ENCODE measurements at places on chromosomes 13 and 19. TPM values are rescaled to one million over a fixed set of nuclear protein-coding genes. Genes with fewer than 3 reads are reported as not detected.

Gene SUPT5H
- 136 TPM for total RNA-seq

Gene ZNF790
- total RNA-seq = 12.4 TPM

Gene ZNF493
- 42.1 TPM for total RNA-seq

Gene XRCC1
- 52.3 TPM for total RNA-seq

DNA sequence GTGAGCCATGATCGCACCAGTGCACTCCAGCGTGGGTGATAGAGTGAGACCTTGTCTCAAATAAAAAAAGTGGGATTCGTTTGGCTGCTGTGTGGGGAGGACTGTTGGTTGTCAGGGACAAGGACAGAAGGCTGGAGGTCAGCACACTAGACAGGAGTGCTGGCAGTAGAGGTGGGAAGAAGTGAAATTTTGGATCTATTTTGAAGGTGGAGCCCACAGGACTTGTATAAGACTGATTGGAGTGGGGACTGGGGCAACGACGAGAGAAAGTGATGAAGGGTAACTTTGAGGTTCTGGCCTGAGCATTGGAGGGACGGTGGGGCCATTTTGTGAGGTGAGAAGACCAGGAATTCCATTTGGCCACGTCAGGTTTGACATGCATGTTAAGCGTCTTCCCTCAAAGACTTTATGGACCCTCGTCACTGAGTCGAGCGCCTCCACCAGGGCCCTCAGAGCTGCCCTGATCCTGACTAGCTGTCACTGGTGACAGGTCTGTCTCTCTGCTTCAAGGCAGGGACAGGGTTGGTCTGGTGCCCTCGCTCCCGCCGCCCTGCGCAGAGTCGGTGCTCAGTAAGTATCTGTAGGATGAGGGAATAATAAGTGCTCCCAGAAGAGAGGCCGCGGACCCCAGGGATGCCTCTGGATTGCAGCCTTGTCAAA lies 673 bp downstream of the CTU1 start:
- H3K4me3 ChIP-seq = peak overlapping the region; percentile 89
- H3K27me3 ChIP-seq = peaks cover 6% of the 10 kb centered on the region
- peaks cover 8% of the 10 kb centered on the region for H3K36me3 ChIP-seq
- no peak for DNase-seq
- H3K27ac ChIP-seq = peak overlapping the region; percentile 94

DNA sequence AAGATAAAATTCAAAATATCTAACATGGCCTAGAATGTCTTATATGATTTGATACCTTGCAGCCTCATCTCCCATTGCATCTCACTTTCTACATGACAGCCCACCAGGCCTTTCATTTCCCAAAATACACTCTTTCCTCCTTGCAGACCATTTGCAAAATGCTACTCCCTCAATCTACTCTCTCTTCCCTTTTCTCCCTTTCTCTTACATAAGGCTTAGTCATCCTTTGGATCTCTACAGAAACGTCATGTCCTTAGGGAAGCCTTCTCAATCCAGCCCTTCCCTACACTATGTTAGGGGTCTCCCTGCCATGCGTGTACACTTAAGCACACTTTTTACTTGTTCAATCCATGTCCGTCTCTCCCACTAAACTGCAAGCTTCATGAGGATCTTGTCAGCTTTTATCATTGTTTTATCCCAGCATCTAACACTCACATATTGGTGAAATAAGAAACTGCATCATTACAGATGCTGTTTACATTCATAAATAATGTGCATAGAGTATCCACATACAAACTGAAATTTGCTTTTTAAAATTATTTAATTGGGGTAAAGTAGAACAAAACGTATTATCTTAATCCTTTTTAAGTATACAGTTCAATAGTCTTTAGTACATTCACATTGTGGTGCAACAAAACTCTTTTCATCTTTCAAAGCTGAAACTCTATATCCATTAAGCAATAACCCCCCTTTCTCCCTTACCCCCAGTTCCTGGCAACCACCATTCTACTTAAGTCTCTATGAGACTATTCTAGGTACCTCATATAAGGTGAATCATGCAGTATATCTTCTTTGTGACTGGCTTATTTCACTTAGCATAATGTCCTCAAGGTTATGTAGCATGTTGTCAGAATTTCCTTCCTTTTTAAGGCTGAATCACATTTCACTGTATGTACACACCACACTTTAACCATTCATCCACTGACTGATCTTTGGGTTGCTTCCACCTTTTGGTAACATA lies 11.5 kb upstream of the WBP4 start:
- H3K27ac ChIP-seq = no peak overlapping the region
- H3K27me3 ChIP-seq = no peaks in the 10 kb centered on the region
- H3K4me3 ChIP-seq = no peak overlapping the region
- no peak for DNase-seq

DNA sequence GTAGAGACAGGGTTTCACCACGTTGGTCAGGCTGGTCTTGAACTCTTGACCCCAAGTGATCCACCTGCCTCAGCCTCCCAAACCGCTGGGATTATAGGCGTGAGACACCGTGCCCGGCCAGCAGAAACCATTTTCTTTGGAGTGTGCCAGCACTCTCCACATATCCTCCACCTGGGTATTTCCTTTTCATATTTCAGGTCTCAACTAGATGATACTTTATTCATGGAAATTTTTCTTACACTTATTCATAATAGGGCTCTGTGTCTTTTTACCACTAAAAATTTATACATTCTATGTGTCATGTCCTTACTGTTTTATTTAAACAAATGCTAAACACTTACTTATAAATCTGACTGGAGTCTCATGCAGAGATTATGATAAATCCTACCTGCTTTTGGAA lies 305.9 kb downstream of the PCDH20 start:
- H3K4me1 ChIP-seq = no peaks in the 10 kb centered on the region
- no peaks in the 10 kb centered on the region for H3K36me3 ChIP-seq
- no peak for DNase-seq
- no peak overlapping the region for H3K27ac ChIP-seq

GRCh38 chr19:51398096-51398704 lies 7.8 kb upstream of the C19orf84 start:
- no peaks in the 10 kb centered on the region for H3K27me3 ChIP-seq
- peaks cover 8% of the 10 kb centered on the region for H3K36me3 ChIP-seq
- H3K4me1 ChIP-seq = peaks cover 14% of the 10 kb centered on the region

- no peaks in the 10 kb centered on the region for H3K36me3 ChIP-seq
- no peak overlapping the region for H3K27ac ChIP-seq
- DNase-seq = no peak
- no peaks in the 10 kb centered on the region for H3K4me1 ChIP-seq
Observed at GRCh38 chr13:74550039-74550438, 415.8 kb upstream of the KLF12 start.

GRCh38 chr13:103514619-103515018 lies 448.4 kb upstream of the SLC10A2 start:
- no peak for DNase-seq
- no peaks in the 10 kb centered on the region for H3K27me3 ChIP-seq
- no peak overlapping the region for H3K4me3 ChIP-seq
- no peaks in the 10 kb centered on the region for H3K36me3 ChIP-seq

- H3K4me3 ChIP-seq = no peak overlapping the region
- H3K36me3 ChIP-seq = no peaks in the 10 kb centered on the region
- peaks cover 8% of the 10 kb centered on the region for H3K27me3 ChIP-seq
- DNase-seq = no peak
- H3K4me1 ChIP-seq = peaks cover 2% of the 10 kb centered on the region
Observed at GRCh38 chr19:39104186-39104596, 20.0 kb downstream of the ACP7 start.

DNA sequence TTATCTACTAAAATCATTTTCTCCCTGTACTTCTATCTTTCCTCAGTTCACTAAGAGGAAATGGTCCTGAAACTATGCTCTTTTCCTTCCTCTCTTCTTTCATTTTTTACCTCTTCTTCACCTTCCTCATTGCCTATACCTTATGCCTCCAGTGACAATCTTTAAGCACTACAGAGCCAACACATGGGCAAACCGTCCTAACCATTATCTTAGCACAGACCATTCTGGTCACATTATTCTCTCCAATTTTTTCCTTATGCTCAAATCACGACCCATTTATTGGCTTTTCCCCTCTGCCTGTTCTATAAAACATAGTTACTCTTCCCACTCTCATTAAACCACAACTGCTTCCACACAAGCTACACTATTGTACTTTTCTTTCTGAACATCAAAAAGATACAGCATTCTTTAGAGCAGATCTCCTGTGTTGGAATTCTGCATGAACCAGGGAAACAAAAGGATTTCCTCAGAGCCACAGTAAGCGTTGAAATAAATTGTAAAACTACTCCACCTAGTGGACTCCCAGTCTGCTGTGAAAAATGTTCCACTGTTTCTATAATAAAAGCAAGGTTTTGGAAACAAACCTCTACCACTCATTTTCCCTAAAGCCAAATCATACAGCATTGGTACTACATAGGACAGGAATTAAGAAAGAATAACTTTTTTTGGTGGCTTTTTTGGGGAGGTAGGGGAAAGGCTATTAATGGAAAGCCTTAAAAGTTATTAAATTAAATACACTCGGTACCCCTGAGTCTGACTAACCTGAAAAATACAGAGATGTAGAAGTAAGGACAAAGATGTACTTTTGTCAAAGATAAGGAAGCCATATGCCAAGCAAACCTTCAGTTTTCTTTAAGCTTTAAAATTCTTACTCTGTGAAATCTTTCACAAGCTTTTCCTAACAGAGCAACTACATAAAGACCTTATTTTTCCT lies 19.5 kb downstream of the NUFIP1 start:
- no peaks in the 10 kb centered on the region for H3K27me3 ChIP-seq
- peaks cover 8% of the 10 kb centered on the region for H3K36me3 ChIP-seq

GRCh38 chr13:78256484-78256883 lies 337.9 kb upstream of the EDNRB start:
- no peak overlapping the region for H3K4me3 ChIP-seq
- no peak overlapping the region for H3K27ac ChIP-seq
- H3K36me3 ChIP-seq = no peaks in the 10 kb centered on the region
- no peaks in the 10 kb centered on the region for H3K4me1 ChIP-seq

DNA sequence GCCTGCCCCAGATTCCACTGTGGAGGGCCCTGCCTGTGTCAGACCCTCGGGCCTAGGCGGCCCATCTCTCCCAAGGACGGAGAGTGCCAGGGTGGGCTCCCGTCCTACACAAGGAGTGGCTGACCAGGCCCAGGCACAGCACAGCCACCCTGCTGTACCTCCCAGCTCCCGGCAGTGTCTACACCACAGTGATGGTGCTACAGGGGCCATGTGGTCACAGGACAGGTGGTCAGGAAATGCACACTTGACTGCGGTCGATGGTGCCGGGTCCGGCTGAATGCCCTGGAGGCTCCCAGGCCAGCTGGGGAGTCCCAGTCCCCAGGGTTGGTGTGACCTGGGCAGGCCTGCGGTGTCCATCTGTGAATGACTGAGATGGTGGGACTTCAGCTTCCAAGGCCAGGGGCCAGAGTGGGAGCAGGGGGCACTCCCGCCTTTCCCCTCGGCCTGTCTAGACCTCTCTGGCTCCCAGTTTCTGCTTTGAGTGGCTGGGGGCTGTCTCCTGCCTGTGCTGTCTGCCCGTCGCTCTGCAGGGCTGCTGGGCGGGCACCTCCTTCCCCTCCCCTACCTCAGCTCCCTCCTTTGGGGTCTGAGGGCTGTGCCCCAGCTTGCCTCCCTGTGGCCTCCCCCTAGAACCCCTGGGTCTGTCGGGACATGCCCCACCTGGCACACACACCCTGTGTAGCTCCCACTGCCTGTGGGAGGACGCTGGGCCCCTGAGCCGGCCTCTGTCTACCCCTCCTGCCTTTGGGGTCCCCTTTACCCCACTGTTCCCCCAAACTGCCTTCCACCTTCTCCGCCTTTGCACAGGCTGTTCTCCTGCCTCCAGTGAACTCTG lies 12.5 kb downstream of the DDA1 start:
- DNase-seq = no peak
- peaks cover 5% of the 10 kb centered on the region for H3K4me1 ChIP-seq
- no peak overlapping the region for H3K4me3 ChIP-seq
- peaks cover 7% of the 10 kb centered on the region for H3K36me3 ChIP-seq
- H3K27me3 ChIP-seq = no peaks in the 10 kb centered on the region

- peak overlapping the region; percentile 97 for H3K27ac ChIP-seq
- no peak for DNase-seq
- H3K36me3 ChIP-seq = peaks cover 10% of the 10 kb centered on the region
- H3K4me3 ChIP-seq = peak overlapping the region; percentile 89
- peaks cover 18% of the 10 kb centered on the region for H3K4me1 ChIP-seq
Observed at GRCh38 chr19:10379880-10380312, 476 bp downstream of the TYK2 start.

- no peaks in the 10 kb centered on the region for H3K36me3 ChIP-seq
- H3K27ac ChIP-seq = no peak overlapping the region
- H3K4me1 ChIP-seq = peaks cover 14% of the 10 kb centered on the region
- no peak overlapping the region for H3K4me3 ChIP-seq
- H3K27me3 ChIP-seq = peaks cover 53% of the 10 kb centered on the region
- DNase-seq = no peak
Observed at GRCh38 chr13:51230477-51231105, 8.4 kb downstream of the FAM124A start.

- H3K4me3 ChIP-seq = peak overlapping the region; percentile 97
- H3K36me3 ChIP-seq = peaks cover 14% of the 10 kb centered on the region
- H3K4me1 ChIP-seq = peaks cover 53% of the 10 kb centered on the region
- H3K27ac ChIP-seq = peak overlapping the region; percentile 99
Observed at GRCh38 chr19:2327773-2328400, 499 bp downstream of the LSM7 start.

DNA sequence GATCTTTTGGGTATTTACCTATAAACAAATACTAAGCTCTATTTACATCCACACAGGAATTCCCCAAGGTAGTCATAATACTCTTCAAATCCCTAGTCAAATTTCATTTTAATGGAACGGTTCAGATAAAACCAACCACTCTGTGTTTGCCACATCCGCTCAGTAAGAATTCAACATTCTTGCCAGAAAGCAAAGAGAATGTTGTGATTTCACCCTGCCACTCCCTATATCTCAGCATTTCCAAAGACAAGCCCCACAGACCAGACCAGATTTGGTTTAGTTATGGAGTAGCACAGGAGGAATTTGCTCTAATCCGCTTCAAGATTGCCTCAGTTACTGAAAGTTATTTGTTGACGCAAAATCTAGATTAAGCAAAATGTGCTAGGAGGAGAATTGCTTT lies 105.6 kb upstream of the SERP2 start:
- H3K36me3 ChIP-seq = no peaks in the 10 kb centered on the region
- peaks cover 2% of the 10 kb centered on the region for H3K4me1 ChIP-seq
- no peak overlapping the region for H3K4me3 ChIP-seq

DNA sequence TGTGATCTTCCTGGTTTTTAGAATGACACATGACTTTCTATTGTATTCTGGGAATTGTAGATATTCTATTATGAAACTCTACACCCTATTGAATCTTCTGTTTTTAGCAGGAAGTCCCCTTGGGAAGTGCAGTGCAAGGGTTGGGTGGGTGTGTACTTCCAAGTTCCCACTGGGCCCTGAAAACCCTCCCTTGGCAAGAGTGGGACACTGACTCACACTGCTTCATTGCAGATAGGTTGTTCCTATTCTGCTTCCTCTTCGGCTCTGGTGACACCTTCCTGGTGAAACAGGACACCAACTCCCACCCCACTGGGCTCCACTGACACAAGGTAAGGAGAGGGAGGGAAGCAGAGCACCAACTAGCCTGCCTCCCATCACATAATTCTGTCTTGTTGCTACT lies 121.8 kb downstream of the KCTD12 start:
- no peak overlapping the region for H3K27ac ChIP-seq
- H3K36me3 ChIP-seq = no peaks in the 10 kb centered on the region
- peaks cover 13% of the 10 kb centered on the region for H3K4me1 ChIP-seq

DNA sequence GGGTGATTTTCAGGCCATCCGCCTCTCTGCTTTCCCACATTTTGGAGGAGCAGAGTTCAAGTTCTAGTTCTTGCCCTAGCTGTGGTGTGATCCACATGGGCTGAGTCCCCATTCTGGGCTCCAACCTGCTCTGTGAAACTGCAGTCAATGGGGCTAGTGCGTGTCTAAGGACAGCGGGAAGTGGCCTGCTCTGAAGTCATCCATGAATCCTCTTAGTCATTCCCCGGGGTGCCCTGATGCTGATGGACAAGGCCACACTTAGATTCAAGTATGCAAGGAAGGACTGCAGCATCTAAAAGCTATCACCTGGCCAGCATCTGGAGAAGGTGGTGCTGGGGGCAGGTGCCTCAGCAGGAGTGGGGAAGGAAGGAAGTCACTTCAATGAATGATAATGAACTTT lies 94.6 kb downstream of the TSHZ3 start:
- no peaks in the 10 kb centered on the region for H3K36me3 ChIP-seq
- no peak overlapping the region for H3K4me3 ChIP-seq
- no peak for DNase-seq

All from mesothelial cell of epicardium (in vitro differentiated cells).